Urinary bladder (tissue), 4 donors: ENCODE measurements at places on chromosomes 3 and 15.

DNA sequence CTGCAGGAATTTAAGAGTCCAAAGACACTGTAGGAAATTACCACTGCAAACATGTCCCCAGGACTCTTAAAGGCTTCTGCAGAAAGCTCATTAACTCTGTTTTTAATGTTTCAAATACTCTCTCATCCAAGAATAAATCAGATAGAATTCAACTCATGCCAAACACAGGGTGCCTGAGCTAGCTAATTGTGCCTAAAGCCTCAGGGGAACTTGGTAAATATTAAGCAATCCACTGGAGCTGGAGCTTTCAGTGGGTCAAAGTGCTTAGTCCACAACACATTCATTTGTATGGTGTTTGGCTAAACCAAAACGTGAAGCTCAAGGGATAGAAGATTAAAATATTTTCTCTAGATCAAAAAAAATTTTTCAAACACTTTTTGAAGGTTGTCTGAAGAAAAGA, 131.4 kb downstream of the THRB start:
- DNase-seq, result no peak

- no peak for DNase-seq
Observed at GRCh38 chr15:98996169-98996568, 11.4 kb downstream of the PGPEP1L start.

GRCh38 chr15:70387993-70388392, 290.3 kb upstream of the TLE3 start:
- DNase-seq, result no peak

DNA sequence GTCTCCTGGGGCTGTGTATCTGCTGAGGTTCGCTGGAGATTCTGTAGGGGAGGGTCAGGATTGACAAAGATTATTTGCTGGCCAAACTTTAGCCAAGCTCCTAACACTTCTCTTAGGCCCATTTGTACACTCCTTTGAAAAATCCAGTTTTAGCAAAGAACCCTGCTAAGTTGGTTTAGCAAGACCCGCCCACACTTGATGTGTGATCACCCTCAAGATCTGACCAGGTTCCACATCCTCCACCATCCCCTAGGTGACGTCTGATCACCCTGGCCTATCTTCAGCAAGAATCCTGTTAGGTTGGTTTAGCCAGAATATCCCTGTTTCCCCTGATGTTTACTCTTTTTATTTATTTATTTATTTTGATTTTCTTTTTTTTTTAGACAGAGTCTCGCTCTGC, 14.8 kb upstream of the SLC35G2 start:
- no peak for DNase-seq

GRCh38 chr3:34504775-34505174, 706.3 kb downstream of the PDCD6IP start:
- DNase-seq, result no peak
